ENCODE measurements at places on chromosomes 11 and 22.

- no peak for DNase-seq
Measured at GRCh38 chr11:33899400-33900037, 7.6 kb upstream of the LMO2 start.

GRCh38 chr22:30243661-30244060 is 2.9 kb downstream of the LIF start:
- DNase-seq: no peak

DNA sequence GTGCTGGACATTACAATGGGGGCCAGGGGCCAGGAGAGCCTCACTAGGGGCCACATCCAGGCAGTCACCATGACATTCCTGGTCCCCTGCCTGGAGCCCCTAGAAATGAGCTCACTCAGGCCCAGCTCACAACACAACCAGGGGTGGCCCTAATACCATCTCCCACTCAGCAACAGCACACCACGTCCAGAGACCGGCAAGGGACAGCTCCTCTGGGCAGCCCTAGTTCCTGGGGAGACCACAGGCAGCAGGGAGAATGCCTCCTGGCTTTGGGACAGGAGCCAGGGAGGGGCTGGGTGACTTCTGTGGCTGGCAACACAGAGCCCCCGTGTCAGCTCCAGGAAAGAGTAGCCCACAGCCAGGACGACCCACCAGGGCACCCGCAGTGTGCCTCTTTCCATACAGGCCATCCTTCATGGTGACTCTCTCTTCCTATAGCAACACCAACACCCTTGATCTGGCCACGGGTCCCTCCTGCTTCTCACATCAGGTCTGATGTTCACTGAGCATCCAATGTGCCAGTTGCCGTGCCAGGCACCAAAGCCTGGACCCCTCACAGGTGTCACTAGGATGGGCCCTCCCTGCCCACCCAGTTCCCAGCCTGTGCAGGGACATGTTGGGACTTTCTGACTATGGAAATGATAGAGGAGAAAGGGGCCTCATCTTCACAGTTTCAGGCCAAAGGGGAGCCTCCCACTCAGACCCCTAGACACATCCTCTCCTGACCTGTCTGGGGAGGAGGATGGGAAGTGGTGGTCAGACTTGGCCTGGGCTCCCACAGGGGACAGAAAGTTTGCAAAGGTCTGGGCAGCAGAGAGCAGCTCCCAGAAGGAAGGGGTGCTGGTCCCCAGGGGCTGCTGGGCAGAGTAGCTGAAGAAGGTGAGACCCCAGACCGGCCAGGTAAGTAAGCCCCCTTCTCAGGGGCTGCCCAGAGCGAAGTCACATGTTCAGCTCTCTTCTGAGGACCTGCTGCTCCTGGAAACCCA is 43.2 kb downstream of the IGLL5 start:
- no peak for DNase-seq

- no peak for DNase-seq
Measured at GRCh38 chr11:57277845-57278720, 41.0 kb upstream of the APLNR start.

- no peak for DNase-seq
Measured at GRCh38 chr11:2309251-2310072, 7.6 kb downstream of the TSPAN32 start.

GRCh38 chr22:26103023-26103422 is 66.2 kb upstream of the SEZ6L start:
- DNase-seq: no peak

DNA sequence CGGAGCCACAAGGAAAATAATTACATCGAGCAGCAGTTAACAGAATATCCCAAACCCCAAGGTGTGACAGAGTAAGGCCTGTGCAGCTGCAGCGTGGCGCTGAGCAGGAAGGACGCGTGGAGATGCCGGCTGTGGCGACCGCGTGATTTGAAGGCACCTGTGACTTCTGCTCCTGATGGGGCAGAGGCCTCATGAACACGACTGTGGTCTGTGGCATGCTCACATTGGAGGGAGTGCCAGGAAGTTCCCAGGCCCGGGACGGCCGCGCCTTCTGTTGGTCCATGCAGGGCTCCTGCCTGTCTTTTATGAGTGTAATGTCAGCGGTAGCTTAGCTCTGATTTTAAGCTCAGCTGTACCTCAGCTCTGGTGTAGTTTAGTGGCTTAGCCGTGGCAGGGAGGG is 50.4 kb downstream of the TPCN2 start:
- DNase-seq: no peak

DNA sequence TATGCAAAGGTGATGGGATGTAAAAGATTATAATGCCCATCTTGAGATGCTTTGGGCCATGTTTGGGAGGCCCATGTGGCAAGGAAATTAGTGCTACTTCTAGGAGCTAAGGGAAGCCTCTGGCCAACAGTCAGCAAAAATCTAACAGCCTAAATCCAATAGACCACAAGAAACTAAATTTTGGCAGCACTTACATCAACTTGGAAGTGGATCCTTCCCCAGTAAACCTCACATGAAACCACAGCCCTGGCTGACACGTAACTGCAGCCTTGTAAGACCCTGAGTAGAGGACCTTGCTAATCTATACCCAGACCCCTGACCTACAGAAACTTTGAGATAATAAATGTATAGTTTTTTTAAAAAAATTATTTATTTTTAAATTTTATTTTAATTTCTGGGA is 13.1 kb upstream of the GRK3 start:
- no peak for DNase-seq

GRCh38 chr22:24117942-24118341 is 63.3 kb upstream of the SUSD2 start:
- DNase-seq: no peak

DNA sequence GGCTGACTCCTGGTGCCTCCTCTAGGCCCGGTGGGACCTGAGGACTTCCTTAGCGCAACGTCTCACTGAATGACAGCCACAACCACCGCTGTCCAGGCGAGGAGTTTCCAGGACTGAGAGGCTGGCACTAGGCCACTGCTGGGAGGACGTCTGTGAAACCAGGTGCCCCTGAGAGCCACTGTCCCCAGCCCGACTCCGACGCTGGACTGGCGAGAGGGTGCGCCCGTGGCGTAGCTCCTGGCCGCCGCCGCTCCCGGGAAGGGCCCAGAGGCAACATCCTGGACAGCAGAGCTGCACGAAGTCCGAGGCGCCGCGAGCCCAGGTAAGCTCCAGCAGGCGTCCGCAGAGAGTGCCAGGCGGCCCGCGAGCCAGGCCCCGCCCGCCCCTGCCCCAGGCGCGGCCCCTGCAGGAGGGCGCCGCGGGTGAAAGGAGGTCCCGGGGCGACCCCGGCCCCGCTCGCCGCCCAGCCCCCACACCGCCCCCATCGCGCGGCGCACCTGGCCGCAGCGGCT is 525 bp downstream of the DGCR2 start:
- no peak for DNase-seq

- DNase-seq: no peak
Measured at GRCh38 chr11:74725701-74726100, 5.5 kb downstream of the CHRDL2 start.

DNA sequence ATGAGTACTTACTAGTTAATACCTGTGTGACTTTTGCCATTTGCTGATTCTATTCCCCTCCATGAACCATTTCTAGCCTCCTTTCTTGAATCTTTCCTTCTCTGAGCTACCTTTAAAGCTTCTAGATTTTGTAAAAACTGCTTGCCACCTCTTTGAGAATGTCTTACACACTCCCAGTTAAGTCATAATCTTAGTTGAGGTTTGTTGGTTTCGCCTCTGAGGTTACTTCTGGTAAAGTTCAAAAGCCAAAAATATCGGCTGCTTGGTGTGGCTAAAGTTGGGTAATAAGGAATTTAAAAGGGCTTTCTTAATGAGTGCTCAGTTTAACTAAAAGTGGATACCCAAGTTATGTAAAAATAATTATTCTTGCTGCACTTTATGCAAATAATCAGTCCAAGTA is 10.4 kb upstream of the GLYAT start:
- no peak for DNase-seq

DNA sequence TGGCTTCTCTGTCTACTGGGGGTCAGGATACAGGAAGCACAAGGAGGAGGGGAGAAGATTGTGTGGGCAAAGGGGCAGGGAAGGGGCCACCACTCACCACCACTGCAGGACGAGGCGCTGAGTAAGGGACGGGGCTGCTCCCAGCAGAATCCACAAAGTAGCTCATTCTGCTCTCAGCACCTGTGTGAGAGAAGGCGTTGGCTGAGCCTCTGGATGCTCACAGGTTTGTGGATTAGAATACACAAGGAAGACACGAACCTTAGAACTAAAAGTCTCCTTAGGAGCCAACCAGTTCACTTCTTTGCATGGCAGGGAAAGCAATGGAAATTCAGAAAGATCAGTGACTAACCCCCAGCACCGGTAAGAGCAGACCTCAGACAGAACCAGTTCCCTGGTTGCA is 14.4 kb downstream of the ETS1 start:
- no peak for DNase-seq

DNA sequence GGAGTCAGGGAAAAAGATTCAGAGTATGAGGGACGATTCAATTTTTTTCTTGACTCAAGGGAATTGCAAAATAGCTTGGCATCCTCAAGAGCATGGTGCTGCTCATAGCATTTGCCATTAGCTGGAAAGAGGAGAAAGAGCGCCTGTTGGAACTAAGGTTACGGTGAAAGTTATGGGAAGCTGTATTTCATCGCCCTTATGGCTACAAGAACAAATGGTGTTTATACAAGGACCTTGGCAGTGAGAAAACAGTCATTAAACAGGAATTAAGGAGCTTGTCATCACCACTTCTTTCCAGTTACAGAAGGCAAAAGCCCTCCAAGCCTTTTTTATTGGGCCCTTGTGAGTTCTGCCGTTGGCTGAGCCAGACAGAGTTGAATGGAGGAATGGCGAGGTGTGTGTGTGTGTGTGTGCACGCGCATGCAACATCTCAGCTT is 74.2 kb downstream of the ALX4 start:
- DNase-seq: no peak

GRCh38 chr11:122179961-122180834 is 64.2 kb upstream of the BLID start:
- no peak for DNase-seq

DNA sequence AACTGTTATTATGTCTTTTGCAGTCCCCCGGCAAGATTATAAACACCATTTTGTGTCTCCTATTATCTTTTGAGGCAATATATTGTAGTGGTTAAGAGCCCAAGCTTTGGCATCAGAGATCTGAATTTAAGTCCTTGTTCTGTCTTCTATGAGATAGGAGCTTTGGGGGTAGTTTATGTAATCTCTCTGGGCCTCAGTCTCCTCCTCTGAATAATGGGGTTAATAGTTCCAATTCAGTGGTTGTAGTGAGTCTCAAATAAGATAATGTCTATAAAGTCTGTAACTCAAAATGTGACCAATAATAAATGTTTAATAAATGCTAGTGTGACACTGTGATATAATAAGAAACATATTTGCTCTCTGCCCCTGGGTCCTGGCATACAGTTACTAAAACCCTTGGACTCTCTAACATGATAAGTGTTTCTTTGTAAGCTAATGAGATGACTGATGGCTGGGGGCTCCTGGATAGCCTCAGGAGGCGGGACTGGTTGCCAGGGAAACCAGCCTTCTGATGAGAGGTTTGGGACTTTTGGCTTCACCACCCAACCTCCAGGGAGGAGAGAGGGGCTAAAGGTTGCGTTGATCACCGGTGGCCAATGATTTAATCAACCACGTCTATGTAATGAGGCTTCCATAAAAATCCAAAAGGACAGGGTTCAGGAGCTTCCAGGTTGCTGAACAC is 183.4 kb upstream of the MTMR2 start:
- no peak for DNase-seq

DNA sequence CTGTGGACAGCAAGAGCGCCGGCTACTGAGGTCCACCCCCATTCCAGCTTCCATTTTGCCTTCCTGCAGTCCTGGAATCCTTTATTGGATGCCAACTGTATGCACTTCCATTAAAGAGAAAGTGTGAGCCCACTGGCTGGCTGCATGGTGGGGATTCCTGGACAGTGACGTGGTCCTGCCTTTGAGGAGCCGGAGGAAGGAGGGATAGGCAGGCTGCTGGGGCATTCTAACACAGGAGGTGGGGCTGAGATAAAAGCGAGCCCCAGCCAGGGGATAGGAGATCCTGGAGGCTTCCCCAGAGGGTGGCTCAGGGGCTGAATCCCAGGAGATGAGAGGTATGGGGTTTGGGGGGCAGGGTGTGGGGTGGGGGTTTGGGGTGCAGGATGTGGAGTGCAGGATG is 984.7 kb downstream of the BRD1 start:
- no peak for DNase-seq

DNA sequence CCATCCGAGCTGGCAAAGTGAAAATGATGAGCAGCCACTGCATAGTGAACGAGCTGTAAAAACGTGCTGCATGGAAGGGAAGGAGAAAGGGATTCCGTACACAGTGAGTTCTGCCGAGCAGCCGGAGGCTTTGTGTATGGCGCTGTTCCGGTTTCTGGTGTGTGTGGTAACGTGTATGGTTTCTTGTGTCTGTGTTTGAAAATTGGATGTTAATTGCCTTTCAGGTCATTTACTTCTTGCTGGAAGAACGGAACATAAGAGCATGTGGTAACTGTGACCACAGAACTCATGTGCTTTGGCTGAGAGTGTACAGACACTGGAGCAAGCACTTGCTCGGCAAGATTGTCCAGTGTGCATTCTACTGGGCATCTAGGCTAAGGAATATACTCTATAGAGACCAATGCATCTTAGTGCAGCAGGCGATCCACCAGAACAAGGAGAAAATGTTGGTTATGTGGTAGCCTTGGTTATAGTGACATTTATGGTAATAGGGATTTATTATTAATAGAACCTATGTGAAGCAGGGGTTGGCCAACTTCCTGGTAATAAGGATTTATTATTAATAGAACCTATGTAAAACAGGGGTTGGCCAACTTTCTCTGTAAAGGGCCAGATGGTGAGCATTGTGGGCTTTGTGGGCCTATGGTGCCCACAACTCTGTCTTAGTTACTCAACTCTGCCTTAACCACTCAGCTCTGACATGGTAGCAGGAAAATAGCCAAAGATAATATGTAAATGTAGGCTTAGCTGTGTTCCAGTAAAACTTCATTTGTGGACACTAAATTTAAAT is 49.2 kb downstream of the GRAMD1B start:
- DNase-seq: no peak

GRCh38 chr22:47780281-47780875 is 1017.9 kb downstream of the TBC1D22A start:
- no peak for DNase-seq

DNA sequence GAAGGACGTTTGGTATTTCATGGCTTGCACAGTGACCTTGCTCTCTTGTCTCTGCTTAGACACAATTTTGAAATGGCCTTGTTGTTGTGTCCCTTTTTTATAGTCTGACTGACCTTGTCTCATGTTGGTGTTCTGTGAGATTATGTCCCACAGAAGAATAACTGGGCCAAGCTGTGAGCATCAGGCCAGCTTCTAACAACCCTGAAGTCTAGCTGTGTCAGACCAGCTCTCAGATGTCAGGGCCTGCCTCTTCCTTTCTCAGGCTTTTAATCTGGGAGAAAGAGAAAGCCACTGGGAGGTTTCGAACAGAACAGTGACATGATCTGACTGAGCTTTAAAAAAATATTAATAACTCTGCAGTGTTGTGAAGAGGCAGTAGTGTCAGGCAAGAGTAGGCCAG is 2.0 kb upstream of the UEVLD start:
- DNase-seq: no peak

- DNase-seq: no peak
Measured at GRCh38 chr22:46178755-46179505, 28.6 kb downstream of the PPARA start.
